Activated CD8-positive, alpha-beta memory T cell treated with anti-CD3 and anti-CD28 coated beads, Interleukin-2, amount 50 U/mL, for 4 hours (primary cell): ENCODE measurements at places on chromosomes 12 and 14.

DNA sequence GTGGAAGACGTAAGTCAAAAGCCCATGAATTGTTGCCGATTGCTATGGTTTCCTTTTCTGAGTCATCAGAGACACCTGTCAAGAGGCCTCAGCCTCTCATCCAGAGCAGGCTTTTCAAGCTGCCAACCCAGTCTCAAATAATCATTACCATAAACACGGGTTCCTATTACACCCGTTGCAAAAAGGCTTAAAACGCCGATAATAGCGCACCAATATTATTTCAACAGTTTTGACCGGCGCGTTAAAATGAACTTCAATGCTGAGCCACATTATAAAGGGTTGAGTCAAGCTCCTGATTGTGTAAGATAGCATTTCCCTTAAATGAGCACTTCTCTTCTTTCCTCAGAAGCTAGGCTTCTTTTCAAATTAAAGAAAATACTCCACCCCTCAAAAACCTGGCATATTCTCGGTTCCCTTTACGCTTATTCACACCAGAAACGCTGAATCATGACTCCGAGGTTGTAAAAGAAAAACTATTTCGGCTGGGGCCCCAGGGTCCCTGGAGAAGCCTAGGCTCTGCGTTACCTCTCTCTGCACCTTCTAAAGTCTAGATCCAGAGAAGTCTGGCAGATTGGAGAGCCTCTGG, 1.4 kb downstream of the TMTC1 start:
- no peak for DNase-seq

- no peak for DNase-seq
Measured at GRCh38 chr14:105389976-105390848, 8.1 kb upstream of the TEX22 start.

GRCh38 chr14:96710060-96710666, 87.0 kb upstream of the VRK1 start:
- no peak for DNase-seq

- no peak for DNase-seq
Measured at GRCh38 chr14:37824939-37825712, 229.7 kb downstream of the TTC6 start.

GRCh38 chr12:52146822-52147366, 44.9 kb downstream of the KRT80 start:
- DNase-seq: no peak

GRCh38 chr12:94427501-94428381, 31.9 kb downstream of the CEP83 start:
- no peak for DNase-seq

DNA sequence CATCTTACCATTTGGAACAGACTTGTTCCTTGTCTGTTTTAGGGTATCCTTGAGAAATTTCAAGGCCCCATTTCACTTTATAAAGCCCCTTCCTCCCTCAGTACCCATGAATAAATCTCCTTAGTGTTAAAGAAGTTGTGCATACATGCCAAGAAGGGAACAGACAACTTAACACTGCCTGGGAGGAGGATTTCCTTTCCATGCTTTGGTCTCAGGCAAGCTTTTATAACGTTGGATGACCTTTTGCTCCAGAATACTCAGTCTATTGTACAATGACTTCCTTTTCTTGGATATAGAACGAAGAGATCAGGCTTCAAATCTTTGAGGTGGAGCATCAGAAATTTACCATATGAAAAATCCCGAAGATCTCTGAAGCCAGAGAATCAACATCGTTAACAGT, 551.4 kb downstream of the PRKD1 start:
- no peak for DNase-seq

- DNase-seq: no peak
Measured at GRCh38 chr12:14952299-14952921, 9.0 kb downstream of the ARHGDIB start.

- DNase-seq: no peak
Measured at GRCh38 chr14:51224551-51224950, 15.5 kb upstream of the TMX1 start.

DNA sequence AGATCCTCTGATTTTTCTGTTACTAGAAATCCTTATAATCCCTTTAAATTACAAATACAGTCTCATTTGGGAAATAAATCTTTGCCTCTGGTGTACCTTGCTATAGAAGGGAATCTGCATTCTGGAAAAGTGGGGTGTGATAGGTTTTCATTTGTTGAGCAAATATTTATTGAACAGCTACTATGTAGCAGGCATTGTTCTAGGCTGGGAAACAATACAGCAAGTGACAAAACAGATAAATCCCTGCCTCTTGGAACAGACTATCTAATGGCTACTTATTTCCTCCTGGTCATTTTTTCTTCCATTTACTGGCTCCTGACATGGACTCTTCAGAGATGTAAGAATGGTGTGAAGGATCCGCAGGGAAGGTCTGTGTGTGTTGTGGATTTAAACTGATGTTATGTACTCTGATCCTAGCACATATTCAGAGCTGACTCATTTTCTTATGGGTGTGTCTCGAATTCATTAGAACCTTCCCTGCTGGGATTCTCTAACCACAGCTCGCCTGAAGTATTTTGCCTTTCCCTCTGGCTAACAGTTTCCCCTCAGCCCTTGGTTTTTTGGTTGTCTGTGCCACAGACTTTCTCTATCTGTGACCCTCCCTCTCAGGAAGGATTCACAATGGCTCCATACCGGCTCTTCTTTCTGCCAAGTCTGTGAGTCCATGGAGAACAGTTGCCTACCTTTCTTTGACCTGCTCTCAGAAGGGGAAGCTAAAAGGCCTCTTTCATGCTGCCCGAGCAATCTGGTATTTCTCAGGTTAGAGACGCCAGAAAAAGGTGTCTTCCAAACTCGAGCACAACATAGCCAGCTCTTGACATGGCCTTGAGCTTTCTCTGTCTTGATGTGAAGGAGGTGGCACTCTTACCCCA, 53.7 kb downstream of the TMTC2 start:
- no peak for DNase-seq
